ENCODE measurements at places on chromosomes 1 and 21.

GRCh38 chr1:243712941-243713340 lies 137.1 kb downstream of the AKT3 start:
- DNase-seq, result no peak

DNA sequence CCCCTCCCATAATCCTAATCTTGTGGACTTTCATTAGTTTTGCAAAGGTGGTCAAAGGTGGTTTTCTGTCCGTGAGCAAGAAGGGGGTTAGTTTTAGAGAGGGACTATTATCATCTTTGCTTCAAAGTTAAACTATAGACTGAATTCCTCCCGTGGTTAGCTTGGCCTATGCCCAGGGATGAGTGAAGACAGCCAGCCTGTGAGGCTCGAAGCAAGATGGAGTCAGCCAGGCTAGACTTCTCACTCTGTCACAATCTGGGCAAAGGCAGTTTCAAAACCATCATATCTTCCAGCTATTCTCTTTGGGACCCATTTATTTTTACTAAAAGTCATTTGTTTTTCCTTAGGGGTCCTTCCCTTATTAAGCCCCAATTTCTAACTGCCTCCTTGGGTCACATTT lies 12.9 kb upstream of the ENO1 start:
- DNase-seq, result no peak

GRCh38 chr1:27603309-27603680 lies 649 bp downstream of the AHDC1 start:
- DNase-seq, result peak; percentile 38

DNA sequence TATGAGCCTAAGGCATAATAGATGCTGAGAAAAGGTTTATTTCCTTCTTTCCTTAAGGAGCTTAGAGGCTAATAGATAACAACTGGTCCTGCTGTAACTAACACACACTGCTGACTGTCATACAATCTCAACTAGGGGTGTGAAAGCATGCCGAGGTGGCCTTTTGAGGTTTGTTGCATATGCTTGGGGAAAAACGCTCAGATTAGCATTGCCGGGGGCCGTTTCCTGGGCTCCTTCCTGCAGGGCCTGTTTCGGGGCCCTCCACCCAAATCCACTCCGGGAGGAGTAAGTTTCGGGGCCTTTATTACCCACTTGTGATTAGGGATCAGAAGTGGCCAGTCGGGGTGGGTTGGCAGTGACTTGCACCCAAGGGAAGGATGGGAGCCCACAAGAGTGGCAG lies 27.2 kb upstream of the RCSD1 start:
- no peak for DNase-seq

DNA sequence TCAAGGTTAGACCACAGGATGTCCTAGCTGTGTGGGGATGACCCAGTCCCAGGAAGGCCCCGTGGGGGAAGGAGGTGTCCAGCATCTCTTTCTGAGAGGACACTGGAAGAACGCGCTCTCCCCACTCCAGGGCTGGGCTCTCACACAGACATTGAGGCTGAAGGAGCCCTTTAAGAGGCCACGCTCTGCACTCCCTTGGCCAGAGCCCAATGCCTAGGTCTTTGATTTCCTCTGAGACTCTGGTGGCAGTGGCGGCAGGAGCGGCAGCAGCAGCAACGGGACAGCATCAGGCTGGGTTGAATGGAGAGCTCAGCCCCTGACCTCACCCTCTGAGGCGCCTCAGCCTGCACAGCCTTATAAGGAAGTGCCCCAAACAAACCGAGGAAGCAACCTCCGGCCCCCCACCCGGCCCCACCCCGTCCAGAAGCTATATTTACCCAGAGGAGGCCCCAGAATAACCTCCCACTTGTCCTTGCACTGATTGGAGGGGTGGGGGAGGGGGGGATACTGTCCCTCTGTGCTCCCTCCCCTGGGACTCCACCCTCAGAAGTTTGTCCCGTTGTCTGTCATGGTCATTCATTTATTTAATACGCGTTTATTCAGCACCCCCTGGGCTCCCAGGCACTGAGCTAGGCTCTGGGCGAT lies 12.3 kb downstream of the NES start:
- no peak for DNase-seq
